ENCODE measurements at places on chromosomes 16 and 17.
A peak's percentile ranks its signal among the peaks of the same experiment; 100 is the strongest.

DNA sequence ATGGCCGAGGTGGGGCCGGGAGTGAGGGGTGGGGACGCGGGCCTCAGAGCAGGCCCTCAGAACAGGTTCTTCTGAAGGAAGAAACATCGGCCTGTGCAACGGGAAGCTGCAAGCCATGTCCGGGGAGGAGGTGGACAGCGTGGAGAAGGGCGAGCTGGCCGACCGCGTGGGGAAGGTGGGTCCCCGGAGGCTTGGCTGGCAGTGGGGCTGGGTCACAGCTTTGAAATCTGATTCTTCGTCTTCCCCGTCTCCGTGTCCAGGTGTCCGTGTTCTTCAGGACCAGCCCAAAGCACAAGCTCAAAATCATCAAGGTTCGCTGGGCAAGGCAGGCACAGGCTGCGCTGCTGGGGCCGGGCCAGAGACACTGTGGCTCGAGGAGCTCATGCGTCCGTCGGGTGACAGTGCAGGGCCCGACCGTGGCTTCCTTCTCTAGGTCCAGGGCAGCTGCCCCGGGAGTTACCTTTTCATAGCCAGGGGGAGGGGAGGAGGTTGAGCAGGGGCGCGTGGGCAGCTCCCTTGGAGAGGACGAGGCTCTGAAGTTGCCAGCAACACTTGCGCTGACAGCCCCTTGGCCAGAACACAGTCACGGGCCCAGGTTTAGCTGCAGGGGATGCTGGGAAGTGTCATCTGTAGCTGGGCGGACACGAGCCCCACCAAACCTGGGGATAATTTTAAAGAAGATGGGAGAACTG is 51.3 kb downstream of the MEAK7 start:
- no peak for DNase-seq

DNA sequence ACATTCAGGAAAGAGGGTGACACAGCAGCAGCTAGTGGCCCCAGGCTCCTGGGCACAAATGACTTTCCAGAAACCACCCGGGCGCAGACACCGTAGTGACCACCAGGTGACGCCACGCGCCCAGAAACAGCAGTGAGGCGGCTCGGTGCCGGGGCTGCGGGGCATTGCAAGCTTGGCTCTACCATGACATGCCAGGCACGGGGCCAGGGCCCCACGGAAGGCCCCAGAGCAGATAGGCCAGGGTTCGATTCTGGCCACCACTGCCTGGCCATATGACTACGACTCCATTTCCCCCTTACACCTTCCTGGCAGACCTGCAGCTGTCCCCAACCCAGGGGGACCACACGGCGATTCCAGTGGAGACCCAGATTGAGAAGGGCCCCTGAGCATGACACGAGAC is 6.7 kb downstream of the RHBDF1 start:
- peak; percentile 62 for DNase-seq

DNA sequence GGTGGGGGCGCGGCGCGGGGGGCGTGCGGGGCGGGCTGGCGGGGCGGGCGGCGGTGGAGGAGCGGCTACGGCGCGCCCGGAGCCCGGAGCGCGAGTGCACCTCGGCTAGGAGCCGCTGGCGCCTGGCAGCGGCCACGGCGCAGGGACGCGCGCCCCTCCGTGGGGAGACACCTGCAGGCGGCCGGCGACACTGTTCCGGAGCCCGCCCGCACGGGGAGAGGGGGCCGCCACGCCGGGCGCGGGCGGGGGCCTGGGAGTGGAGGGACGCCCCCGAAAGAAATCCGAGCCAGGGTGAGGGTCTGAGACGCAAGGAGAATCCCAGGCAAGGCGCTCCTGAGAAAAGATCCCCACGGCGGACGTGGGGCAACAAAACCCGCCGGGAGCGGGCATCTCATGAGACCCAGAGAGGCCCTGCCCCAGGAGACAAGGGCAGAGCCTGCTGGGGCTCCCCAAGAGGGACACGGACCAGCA is at the start of gene GSG1L:
GSG1L (minus strand) TSS at position 124 of the 471 bp plus-strand sequence. CDS start 290 bp downstream, outside the sequence.
- no peak for DNase-seq

- no peak for DNase-seq
Measured at GRCh38 chr16:54093281-54093680, 193.3 kb downstream of the IRX3 start.

DNA sequence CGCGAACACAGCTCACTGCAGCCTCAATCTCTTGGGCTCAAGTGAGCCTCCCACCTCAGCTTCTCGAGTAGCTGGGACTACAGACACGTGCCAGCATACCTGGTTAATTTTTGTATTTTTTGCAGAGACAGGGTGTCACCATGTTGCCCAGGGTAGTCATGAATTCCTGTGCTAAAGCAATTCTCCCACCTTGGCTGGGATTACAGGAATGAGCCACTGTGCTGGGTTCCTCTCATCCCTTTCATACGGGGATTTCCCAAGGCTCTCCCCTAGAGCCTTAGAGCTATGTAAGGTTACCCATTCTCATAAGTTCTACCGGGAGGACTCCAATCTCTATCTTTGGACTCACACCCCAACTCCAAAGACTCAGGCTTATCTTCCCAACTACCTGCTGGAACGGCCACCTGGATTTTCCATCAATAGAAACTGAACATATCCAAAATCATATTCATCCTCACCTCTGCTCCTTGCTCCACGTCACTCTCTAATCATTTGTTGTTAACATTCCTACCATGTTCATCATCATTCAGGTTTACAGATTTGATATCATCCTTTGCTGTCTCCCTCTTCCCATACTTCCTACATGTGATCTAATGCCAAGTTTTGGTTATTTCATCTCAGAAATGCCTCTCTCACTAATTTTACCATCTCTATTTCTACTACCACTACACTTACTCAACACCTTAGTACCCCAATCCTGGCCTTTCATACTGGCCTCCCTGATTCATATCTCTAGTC is 92.5 kb downstream of the NCOR1 start:
- DNase-seq: no peak

- no peak for DNase-seq
Measured at GRCh38 chr17:15919466-15919865, 25.5 kb upstream of the ADORA2B start.

DNA sequence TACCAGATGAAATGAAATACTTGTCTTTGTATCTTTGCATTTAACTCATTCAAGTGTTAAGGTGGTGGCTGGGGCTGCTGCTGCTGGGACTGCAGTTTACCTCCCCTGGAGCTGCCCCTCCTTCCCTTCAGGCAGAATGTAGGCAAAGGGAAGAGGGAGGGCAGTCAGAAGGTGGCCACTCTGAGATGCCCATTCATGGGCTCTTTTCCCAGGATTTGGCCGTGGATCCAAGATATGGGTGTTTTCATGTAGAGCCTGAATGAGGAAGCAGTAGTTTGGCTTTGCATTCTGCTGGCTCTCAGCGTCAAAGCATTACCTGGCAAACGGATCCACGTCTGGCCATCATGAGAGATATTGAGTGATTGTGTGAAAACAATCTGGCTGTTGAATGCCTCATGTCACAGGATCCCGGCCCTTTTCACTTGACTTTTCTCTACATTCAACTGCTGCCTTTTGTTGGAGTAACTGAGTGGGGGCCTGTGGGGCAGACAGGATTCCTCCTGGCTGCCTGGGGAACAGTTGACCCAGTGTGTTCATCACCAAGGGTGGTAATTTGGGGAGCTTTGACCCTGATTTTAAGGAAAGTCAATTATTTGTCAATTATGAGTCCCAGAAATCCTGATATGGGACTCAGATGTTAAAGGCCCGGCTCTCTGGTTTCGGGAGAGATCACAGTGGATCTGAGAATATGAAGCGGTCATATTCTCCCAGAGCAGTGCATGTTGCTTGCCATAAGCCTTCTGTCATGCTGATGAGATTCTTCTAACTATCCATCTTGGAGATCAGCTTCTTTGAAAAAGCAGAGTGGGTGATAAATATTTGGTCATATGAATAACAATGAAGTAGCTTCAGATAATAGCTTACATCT is 236.8 kb downstream of the IRX3 start:
- DNase-seq: no peak

- DNase-seq: no peak
Measured at GRCh38 chr17:10768750-10769251, 35.1 kb downstream of the TMEM238L start.

- DNase-seq: no peak
Measured at GRCh38 chr17:28963055-28963611, 11.8 kb upstream of the PHF12 start.

GRCh38 chr16:23131436-23131835 is 17.8 kb downstream of the USP31 start:
- DNase-seq: no peak

- no peak for DNase-seq
Measured at GRCh38 chr16:4313563-4314531, 2.0 kb upstream of the GLIS2 start.

DNA sequence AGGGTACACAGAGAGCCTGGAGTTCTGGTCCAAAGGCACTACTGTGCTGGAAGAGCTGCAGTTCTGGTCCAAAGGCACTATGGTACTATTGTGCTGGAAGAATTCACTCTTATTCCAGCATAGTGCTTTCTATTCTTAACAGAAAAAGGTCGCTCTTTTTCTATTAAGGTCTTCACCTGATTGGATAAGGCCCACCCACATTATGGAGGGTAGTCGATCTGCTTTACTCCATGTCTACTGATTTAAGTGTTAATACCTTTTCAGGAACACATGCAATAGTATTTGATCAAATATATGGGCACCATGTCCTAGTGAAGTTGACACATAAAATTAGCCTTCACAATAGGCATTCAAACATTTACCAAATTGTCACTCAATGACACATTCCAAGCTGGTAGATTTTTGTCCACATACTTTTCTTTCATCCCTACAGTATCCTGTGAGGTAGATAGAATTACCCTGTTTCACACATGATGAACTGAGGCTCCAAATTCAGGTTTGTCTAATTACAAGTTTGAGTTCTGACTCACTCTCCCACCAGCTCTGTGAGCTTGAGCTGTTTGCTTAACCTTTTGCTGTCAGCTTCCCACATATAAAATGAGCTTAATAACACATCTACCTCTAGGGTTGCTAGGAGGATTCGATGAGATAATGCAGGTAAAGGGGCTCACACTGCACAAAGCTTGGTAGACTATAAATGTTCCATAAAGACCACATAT is 129.9 kb downstream of the AIPL1 start:
- DNase-seq: no peak

GRCh38 chr16:59060207-59060606 is 326.1 kb upstream of the GOT2 start:
- no peak for DNase-seq

GRCh38 chr17:9672266-9672665 is 26.9 kb downstream of the USP43 start:
- DNase-seq: no peak

GRCh38 chr17:65797809-65798208 is 236.4 kb upstream of the AXIN2 start:
- DNase-seq: no peak

- DNase-seq: no peak
Measured at GRCh38 chr17:61411261-61412142, 11.9 kb downstream of the TBX2 start.

DNA sequence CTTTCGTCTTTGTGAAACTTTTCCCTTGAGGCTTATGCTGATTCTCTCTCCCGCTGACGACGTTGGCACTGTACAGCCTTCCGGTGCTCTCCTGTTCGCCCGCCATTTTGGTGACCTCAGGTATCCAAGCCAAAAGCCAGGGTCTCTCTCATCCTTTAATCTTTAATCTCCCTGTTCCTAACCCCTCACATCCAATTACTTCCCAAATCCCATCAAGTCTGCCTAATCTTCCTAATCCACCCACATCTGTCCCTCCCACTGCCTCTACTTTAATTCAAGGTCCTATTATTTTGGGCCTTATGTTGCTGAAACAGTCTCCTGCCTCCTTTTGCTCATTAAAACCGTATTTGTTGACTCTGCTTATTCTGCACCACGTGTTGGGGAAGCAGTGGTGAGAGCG is 7.3 kb downstream of the WRAP53 start:
- DNase-seq: no peak

DNA sequence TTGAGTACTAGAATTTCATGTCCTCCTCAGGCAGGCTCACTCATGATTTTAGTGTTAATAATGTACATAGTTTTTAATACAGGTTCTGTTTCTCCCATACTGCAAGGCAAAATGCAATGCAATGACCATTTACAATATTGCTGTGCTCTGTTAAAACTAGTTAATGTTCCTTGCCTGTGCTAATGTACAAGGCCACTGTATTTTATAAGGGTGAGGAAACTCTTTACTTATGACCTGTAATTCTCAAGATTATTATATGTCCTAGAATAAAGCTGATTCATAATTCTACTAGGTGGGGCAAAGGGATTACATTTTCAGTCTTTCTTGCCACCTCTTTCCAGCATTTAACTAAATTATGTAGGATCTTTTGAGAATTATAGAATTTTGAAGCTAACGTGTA is 19.4 kb downstream of the TMIGD1 start:
- no peak for DNase-seq

DNA sequence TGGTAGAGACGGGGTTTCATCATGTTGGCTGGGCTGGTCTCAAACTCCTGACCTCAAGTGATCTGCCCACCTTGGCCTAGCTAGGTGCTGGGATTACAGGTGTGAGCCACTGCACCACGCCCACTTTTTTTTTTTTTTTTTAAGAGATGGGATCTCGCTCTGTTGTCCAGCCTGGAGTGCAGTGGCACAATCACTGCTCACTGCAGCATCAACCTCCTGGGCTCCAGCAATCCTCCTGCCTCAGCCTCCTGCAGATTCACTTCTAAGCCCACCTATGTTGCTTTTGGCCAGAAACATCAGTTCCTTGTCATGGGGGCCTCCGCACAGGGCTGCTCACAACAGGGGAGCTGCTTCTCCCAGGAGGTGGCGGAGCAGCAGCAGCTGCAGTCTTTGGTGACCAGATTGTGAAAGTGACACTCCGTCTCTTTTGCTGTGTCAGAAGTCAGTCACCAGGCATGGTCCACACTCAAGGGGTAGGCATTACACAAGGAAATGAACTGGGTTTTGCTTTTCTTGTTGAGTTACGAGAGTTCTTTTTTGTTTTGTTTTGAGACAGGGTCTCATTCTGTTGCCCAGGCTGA is 4.5 kb upstream of the NME4 start:
- no peak for DNase-seq

DNA sequence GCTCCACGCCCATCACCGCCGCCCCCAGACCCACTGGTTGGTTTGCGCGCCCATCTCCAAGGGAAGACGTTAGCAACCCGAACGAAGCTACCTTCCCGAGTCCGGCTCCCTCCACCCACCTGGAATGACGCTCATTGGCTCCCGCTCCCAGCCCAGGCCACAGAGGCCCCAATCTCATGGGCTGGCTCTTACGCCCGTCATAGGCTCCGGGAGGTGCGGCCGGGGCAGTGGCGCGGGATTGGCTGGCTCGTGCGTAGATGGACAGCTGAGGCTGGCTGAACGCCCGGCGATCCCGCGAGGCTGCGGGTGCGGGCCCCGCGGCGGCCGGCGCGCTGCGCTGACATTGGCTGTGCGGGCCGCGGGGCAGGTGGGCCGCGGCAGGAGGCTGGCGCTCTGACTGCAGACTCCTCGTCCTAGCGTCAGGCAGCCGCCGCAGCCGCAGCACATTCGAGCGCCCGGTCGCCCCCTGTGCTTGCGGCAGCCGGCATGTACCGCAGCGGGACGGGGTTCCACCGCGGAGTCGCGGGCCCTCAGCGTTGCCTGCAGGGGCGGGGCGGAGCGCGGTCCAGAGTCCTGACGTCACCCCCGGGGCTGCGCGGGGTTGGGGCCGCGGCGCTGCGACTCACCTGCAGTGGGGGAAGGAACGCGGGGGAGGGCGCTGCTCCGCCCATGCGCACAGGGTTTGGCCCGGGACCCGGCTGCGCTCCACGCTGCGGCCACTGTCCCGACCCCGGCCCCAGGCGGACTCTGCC is 453 bp upstream of the MYH10 start:
- DNase-seq: peak; percentile 61

Measured in activated gamma-delta T cell (primary cell).